Stimulated activated naive CD8-positive, alpha-beta T cell treated with anti-CD3 and anti-CD28 coated beads, Interleukin-15, Interleukin-2, amounts not matched to agents 100 U/mL and 50 U/mL, for 24 hours (primary cell): ENCODE measurements at places on chromosomes 7 and 10.

- DNase-seq: no peak
Observed at GRCh38 chr7:138338361-138338760, 121.7 kb upstream of the TRIM24 start.

- no peak for DNase-seq
Observed at GRCh38 chr10:1155791-1156615, 99.8 kb downstream of the WDR37 start.

DNA sequence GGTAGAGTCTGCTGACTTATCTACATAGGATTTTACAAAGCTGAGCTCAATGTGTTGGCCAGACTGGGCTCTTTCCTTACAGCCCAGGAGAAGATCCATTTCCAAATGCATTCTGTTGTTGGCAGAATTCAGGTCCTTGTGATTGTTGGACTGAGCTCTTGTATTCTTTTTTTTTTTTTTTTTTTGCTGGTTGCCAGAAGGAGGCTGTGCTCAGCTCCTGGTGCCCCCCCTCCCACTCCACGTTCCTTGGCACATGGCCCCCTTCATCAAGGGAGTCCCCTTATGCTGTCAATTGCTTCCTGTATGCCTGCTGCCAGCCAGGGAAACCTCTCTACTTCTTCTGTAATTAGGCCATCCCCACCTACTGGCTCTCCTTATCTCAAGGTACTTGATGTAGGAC, 518.1 kb upstream of the AKR1E2 start:
- DNase-seq: no peak

DNA sequence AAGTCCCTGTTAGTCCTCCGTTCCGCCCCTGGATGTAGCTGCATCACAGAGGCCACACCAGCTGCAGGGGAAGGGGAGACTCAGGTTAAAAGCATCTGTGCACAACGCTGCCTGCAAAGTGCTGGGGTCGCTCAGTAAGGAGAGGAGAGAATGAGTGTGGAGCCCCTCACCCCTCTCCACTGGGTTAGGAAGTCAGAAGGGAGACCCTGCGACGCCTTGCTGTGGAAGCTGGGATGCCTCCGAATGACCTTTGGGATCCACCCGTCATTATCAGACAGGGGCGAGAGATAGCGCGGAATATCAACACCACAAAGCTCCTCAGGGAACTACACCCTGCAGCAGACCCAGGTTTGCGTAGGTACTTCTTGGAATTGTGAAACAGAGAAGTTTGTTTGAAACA, 167.7 kb upstream of the SHH start:
- DNase-seq: no peak

DNA sequence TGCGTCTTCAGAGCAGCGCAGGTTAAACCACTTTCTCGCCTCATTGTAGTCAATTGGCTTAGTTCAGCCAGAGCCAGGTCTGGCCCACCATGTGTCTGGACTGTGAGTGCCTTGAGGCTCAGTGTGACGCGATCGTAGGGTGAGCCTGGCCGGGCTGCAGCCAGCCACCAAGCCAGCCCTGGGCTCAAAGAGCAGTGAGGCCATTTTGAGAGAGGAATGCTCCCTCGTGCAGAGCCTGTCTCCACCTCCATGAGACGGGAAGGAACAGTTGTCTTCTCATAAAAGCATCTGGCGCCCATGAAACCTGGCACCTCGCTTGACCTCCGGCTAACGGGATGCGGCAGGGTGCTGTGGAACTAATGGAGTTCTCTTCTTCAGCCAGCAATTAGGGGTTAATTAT, 34.5 kb downstream of the LHPP start:
- no peak for DNase-seq

GRCh38 chr10:72637398-72637857, 11.5 kb upstream of the MICU1 start:
- peak; percentile 34 for DNase-seq

- DNase-seq: no peak
Observed at GRCh38 chr7:13797545-13797944, 191.9 kb downstream of the ETV1 start.

- DNase-seq: no peak
Observed at GRCh38 chr10:110883924-110884323, 12.2 kb downstream of the PDCD4 start.

DNA sequence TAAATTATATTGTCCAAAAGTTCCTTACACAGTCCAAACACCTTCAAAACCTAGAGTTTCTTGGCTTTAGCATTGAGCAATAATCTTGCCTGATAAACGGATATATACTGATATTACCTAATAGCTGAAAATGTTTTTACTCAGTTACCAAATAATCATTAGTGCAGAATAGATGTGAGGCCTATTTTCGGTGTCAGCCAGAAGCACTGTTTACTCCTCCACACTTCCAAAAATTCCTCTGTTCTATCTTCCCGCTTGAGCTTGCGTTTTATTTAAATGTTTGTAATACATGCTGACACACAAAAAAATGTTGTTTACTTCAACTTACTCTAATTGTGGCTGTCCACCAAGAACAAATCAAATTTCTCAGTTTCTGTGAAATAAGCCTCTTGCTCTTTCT, 606.2 kb upstream of the TEX47 start:
- DNase-seq: no peak

- DNase-seq: no peak
Observed at GRCh38 chr10:122234416-122234815, 36.7 kb upstream of the BTBD16 start.

GRCh38 chr10:30116041-30116491, 56.7 kb upstream of the JCAD start:
- DNase-seq: no peak
